Gastroesophageal sphincter (tissue), 4 donors: ENCODE measurements at places on chromosomes 6 and 20.

DNA sequence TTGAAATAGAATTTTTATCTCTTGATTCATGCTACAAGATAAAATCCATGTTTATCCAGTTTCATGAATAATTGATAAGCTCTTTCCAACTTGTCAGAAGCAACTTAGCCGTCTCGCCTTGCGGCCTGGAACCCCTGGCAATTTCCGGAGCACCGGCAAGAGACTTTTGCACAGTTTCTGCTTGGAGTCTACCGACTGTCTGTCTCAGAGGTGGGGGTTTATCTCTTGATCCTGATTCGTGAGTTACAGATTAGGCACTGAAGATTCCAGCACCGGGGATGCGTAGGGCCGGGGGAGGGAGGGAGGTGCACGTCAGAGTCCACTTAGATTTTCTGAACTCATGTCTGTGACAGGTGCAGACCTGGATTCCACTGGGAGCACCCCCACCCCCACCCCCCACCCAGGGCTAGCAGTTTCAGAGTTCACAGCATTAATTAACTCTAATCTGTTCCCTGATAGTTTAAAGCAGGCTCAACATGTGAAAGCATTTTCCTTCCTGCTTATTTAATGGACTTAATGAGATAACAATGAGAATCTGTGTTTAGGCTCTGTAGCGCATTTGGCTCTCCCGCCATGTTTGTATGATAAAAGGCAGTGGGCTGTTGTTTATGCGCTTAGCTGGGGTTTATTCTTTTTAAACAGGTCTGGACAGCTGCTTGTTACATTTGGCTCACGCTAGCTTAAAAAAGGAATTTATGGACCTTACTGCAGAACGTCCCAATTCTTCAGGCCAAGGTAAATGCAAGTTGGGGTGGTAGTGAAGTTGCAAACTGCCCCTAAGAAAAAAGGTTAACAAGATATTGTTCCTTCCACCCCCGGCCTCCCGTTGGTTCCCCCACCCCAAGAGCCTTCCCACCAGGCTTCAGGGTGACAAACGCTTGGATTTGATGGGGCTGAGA is 8.1 kb upstream of the APCDD1L start:
- no peak for ATAC-seq

DNA sequence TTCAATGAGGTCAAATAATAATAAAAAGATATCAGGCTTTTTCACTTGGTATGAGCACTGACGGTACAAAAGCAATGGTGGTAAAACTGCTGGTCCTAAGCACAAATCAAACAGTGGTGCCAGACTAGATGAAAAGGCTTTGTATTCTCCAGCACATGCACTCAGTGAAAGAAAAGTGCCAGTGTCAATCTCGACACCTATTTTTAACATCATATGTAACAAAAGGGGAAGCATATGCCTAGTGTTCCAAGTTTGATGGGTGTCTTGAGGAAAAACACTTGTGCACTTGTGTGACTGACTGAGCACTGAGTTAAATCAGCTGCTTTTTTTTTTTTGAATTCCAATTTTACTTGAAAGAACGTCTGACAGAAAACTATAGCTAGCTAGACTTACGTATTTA is 27.3 kb downstream of the MED23 start:
- no peak for ATAC-seq

DNA sequence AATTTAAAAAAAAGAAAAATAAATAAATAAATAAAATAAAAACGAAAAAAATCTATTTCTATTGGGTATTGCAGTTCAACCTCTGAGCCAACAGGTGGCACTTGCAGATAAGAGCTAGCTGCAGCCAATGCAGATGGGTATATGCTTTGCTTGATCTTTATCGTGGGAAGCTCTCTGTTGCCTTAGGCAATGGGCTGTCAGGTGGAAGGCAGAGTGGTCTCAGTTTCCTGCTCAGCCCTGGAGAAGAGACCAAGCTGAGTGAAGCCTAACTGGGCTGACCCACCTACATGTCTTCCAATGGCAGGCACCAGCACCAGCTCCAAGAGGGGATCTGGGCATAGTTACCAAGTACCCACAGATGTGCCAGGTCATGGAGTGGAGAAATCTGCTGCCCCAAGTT is 95.0 kb downstream of the AK9 start:
- no peak for ATAC-seq

DNA sequence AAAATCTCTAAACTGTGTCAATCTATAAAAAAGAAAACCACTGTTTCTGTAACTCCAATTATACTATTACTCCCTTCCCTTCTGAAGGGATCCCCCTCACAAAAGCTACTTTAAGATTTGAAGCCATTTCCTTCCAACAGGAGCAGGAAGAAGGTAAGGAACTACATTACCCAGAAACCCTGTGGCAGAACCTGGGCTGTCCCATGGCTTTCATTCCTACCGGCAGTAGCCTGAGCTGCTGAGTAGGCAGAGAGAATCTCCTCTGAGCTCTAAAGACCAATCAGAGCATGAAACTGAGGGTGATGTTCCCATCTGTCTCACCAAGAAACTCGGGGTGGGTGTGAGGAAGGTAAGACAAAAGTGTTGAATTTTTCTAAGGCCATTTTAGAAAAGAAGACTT is 108.0 kb upstream of the LRFN2 start:
- ATAC-seq = no peak

DNA sequence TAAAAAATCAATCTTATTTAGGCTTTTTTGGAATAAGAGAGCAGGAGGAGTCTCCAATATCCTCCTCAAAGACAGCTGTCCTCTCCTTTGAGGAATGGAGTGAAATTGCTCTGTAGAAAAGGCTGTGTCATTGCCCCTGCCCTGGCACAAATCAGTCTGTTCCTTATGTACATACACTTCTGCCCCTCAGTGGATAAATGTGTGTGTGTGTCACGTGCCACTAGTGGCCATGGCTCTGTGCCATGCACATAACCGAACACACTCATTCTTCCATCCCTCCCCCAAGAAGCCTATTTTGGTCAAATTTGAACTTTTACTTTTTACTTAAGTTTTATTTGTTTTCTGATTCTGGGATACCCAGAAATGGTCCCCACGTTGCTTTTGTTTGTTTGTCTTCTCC is 49.2 kb downstream of the ANKS1A start:
- ATAC-seq = no peak

DNA sequence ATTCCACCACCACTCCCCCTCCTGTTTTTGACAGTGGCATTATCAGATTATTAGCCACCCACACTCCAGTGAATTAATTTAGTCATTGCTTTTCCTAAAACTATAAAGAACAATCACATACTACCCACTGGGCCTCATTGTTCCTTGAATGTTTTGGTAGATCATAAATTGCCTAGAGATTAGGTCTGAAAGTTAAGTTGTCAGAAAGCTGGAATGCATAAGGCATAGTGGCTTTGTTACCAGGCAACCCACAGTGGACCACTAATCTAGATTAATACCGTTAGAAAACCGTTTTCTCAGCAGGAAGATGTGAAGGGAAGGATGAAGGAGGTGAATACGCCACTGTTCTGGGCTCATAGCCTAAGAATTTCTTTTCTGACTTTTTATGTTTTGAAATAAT is 75.6 kb downstream of the SAMD3 start:
- ATAC-seq = no peak

GRCh38 chr6:21033575-21034026 is 499.3 kb downstream of the CDKAL1 start:
- peak; percentile 82 for ATAC-seq

GRCh38 chr6:14474816-14475215 is 357.2 kb downstream of the CD83 start:
- no peak for ATAC-seq

DNA sequence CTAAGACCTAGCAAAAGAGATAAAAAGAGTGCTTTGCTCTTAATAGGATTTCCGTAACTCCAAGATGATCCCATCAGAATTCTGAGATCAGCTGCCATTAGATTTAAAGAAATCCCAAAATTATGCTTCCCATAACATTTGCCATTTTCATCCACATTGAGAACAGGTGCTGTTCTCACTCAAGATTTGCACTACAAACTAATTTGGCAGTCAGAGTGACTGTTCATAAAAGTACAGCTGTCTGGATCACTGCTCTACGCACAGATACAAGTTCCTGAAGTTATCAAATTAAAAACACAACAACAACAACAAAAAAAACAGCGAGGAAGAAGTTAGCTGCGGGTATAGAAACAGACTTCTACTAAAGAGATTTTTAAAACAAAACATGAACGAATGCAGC is 58.1 kb downstream of the ASCC3 start:
- no peak for ATAC-seq

DNA sequence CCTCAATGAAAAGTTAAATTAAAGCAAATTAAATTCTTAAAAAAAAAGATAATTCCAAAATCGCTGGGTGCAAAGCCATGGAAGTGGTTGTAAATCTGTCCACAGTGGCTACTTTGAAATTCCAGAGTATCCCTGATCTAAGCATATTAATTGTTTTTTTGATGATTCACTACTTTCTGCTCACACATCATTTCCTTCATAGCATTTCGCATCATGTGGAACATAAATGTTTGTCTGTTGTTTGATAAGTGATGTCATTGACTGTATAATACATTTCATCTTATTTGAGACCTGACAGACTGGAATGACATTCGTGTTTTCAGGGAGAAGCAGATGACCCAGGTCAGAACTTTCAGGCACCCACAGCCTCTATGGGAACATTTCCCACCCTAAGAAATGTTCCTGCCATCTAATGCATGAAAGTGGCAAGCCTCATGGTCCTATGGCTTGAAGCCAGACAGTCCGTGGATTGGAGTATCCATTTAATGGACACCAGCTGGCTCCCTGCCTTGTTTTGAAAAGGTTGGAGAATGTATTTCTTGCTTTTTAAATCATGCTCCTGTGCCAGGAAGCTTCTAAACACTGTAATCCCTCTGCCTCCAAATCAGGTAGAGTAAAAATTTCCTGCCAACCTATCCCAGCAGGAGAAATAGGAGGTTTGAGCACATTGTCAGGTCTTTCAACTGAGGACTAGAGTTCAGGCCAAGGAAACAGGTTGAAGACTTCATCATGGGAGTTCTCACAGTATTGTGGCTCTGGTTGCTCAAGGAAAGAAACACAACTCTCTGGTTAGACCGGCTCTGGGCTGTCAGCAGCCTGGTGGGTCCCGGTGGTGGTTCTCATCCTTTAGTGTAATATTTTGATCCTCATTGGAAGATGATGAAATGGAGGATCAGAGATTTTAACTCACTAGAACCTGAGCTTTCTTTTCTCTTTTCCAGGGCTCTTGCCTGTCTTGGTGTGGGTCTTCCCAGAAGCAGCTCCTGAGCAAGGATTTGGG is 157.9 kb downstream of the SLC24A3 start:
- no peak for ATAC-seq

- no peak for ATAC-seq
Measured at GRCh38 chr6:167580619-167580911, 246.1 kb upstream of the AFDN start.

- ATAC-seq = no peak
Measured at GRCh38 chr6:125923366-125923877, 33.1 kb upstream of the HINT3 start.

DNA sequence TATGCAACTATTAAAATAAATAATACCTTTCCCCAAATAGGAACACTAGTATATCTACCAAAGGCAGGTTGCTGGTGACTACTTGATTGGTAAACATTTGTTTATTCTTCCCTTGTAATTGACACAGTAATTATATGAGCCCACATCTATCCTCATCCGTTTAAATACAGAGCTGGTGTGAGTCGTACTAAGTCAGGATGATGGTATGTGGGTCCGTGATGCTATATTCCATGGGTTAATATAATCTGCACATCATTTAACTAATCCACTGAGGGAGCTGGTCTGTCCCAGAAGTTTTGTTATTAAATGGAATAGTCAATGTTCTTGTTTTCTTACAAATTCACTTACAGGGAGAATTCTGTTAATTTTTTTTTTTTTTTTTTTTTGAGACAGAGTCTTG is 164.0 kb upstream of the AGPAT4 start:
- no peak for ATAC-seq

GRCh38 chr20:10282979-10283456 is 64.4 kb downstream of the SNAP25 start:
- no peak for ATAC-seq

DNA sequence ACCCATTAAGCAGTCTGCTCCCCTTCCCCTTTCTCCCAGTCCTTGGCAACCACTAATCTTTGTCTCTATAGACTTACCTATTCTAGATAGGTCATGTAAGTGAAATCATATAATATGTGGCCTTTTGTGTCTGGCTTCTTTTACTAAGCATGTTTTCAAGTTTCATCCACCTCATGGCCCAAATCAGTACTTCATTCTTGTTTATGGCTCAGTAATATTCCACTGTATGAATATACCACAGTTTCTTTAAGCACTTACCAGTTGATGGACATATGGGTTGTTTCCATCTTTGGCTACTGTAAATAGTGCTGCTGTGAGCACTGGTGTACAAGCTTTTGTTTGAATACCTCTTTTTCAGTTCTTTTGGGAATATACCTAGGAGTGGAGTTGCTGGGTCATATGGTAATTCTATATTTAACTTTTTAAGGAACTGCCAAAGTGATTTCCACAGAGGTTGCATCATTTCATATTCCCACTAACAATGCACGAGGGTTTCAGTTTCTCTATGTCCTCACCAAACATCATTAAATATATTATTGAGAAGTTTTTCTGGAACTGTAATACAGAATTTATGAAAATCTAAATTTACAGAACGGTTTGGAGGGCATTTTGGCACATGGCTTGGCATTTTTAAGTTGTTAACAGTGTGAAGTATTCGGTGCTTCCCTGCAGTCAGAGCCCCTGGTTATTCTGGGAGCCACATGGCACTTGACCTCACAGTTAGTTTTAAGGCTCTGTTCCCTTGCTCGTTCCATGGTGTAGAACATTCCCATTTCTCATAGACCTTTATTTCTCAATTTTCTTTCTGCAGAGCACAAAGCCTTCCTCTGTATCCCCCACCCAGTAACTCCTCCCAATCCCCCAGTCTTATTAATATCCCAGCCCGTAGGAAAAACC is 27.0 kb upstream of the DTNBP1 start:
- no peak for ATAC-seq

GRCh38 chr20:43863330-43863729 is 51.3 kb upstream of the TOX2 start:
- no peak for ATAC-seq

DNA sequence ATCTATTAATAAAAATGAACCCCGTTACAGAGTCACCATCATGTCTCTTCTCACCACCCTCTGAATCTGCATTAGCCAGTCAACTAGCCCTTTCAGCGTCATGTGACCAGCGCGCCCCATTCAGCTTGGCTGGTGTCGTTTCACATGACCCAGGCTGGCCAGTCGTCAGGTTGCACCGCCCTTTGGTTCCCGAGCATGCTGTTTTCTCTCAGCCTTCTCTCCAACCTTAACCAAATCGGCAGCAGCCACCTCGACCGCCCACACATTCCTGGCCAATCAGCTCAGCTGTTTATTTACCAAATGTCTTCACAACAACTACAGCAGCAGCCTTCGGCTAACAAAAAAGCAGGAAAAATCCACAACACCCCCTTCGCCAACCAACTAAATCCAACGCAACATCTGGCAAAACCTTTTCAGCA is 5.6 kb downstream of the SRSF3 start:
- peak; percentile 55 for ATAC-seq

DNA sequence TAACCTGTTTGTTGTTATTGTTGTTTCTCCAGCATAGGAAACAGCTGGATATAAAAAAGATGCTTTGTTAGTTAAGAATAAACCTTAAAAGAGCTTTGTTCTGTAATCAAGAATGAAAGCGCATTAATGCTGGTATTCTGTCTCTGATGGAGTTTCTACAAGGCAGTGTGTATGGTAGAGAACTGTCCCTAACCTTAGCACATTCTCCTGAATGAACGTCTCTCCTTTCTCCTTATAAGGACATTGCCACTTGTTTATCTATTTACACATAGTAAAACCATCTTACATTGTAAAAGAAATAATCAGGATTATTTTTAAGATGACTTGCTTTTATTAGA is 33.8 kb upstream of the LCA5 start:
- no peak for ATAC-seq
